ENCODE measurements at places on chromosomes 16 and 17.

- DNase-seq = no peak
Observed at GRCh38 chr17:42276609-42277341, 584 bp upstream of the STAT5B start.

DNA sequence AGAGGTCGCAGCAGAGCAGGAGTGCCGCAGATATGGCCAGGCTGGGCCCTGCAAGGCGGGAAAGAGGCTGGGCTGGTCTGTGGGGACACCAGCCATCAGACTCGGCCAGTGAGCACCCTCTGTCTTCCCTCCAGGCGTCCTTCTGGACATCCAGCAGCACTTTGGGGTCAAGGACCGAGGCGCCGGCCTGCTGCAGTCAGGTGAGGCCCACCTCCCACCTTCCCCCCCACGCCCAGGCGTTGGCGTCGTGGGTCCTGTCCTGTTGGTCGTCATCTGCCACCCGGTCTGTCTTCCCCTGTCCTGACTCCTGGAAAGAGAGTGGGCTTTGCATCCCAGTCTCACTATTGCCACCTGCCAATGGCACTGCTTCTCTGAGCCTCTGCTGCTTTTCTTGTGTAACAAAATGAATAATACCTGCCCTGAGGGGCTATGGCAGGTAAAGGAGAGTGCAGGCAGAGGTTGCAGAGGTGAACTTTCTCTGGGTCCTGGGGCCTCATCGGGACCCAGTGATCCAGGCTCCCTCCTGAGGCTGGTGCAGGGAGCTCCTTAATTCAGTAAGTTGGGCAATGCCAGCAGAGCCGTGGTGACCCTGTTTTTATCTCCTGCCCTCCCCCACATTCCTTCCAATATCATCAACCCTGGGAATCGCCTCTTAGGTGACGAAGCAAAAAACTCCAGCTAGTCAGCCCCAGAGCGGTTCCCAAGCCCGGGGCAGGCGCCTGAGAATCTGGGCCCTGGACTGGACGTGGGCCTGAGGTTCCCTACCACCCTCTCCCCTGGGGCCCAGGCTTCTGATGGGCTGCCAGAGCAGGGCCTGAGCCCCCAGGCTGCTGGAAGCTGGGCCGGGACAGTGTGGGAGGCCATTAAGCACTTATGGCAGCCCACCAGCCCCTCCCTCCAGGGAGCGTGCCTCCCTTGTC, 14.7 kb downstream of the SPNS2 start:
- DNase-seq = no peak

DNA sequence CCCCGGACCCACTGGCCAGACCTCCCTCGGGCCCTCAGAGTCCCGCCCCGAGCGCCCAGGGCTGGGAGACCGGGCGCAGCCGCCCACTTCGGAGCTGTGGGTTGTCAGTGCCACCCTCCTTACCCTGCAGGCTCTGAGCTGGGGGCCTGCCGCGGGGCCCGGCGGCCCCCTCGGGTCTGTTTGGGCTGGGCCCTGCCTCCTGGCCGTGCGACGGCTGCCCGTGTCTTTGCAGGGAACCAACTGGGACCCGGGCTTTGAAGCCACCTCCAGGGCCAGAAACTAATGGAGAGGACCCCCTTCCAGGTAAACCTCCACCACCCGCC, 443 bp downstream of the TEDC2 start:
- no peak for DNase-seq

- no peak for DNase-seq
Observed at GRCh38 chr17:27991462-27991993, 50.9 kb upstream of the NLK start.

DNA sequence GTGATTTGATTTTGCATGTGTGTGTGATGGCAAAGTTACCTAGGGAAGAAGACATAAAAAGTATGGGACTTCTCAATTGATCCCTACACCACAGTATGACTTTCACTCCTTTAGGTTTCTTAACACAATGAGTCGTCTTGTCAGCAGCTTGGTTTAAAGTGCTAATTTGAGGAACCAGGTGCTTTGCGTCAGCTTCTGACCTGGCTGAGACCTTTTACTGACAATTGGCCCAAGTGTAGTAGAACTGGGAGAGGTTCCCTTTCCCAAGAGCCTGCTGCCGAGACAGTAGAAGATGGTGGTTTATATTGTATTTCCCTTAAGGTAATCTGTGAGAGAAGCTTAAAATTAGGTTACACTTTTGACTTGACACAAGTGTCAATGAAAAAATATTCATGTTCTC, 54.9 kb downstream of the LDHD start:
- no peak for DNase-seq

- no peak for DNase-seq
Observed at GRCh38 chr16:87226926-87227295, 90.3 kb downstream of the C16orf95 start.

GRCh38 chr17:7858522-7858810, 663 bp downstream of the CYB5D1 start:
- no peak for DNase-seq

- no peak for DNase-seq
Observed at GRCh38 chr17:6998855-6999508, 3.1 kb downstream of the ALOX12 start.

DNA sequence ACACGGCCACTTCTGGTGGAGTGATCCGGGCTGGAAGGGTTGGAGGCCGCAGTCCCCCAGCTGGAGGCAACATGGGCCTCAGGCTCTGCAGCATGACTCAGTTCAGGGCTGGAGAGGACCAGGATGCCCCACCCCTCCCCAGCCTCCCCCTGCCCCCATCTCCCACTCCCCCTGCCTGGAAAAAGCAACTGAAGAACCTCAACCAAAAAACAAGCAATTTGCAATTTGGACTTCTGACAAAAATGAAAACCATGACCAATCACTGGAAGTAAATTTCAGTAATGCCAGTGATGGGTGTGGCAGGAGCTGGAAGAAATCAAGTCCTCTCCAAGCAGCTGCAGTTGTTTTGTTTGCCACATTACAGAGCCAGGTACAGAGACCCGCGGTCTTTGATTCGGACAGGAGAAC, 6.6 kb upstream of the MIF4GD start:
- no peak for DNase-seq

DNA sequence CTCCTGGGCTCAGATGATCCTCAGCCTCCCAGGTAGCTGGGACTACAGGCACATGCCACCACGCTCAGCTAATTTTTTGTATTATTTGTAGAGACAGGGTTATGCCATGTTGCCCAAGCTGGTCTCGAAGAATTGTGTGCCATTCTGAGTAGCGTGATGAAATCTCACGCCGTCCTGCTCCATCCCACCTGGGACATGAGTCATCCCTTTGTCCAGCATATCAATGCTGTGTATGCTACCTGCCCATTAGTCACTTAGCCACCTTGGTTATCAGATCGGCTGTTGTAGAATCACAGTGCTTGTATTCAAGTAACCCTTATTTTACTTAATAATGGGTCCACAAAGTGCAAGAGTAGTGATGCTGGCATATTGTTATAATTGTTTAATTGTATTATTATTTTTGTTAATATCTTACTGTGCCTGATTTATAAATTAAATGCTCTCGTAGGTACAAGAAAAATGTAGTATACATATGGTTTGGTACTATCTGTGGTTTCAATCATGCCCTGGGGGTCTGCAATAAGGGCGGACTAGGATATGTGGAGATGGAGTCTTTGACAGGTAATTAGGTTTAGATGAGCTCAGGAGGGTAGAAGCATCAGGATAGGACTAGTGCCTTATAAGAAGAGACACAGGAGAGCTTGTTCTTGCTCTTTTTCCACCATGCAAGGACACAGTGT, 26.6 kb upstream of the SLC13A2 start:
- DNase-seq = no peak

GRCh38 chr17:66344473-66344872, 42.1 kb downstream of the PRKCA start:
- no peak for DNase-seq

- no peak for DNase-seq
Observed at GRCh38 chr16:75293173-75293572, 41.7 kb upstream of the BCAR1 start.

GRCh38 chr16:3348547-3349167, 7.0 kb upstream of the OR2C1 start:
- peak; percentile 81 for DNase-seq

- no peak for DNase-seq
Observed at GRCh38 chr16:23156946-23157460, 7.8 kb upstream of the USP31 start.

DNA sequence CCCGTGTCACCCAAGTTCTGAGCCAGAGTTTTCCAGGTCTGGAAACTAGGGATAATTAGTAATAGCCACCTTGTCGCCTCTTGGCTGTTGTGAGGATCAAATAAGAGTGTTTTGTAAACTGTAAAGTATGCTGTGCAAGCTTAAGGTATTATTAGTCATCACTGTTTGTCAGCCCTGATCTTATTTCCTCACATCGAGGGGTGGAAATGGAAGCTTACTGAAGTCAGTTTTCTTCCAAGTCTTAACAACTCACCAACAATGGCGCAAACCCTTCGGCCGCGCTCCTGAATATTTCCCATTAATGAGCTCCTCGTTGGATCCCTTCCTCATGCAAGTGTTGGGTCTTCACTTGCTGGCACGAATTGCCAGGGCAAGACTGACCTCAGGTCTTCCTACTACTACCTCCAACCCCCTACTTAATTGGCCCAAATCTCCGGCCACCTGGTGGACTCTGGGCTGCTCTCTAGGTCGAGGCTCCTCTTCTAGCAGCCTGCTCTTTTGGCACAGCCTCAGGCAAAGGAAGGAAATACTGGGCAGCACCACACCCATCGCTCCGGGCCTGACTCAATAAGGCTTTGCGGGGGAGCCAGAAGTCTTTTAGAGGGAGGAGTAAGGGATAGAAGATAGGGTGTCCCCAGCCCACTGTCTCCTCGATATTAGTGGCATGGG, 885 bp upstream of the SLC35B1 start:
- DNase-seq = no peak

DNA sequence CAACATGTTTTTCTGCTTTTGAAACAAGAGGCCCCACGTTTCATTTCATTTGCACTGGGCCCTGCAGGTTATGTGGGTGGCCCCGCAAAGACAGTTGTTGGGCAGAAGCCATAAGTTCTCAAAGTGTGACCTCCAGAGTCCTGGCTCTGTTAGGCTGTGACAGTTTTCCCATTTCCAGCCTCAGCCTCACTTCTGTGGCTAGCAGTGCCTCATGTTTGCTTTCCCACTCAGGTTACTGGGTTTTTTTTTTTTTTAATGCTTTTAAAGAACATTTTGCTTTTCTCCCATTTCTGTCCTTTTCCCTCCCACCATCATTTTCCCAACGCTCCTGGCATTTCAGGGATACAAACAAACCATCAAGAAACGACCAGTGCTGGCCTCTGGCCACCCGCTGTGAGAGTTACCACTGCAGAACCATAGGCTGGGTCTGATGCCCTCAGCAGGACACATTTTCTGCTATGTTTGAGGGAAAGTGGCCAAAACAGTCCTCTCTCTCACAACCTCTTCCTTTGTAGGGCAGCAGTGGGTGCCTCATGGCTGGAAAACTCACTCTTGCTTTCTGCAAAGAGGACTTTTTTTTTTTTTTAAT, 159.0 kb upstream of the MPHOSPH6 start:
- DNase-seq = no peak

DNA sequence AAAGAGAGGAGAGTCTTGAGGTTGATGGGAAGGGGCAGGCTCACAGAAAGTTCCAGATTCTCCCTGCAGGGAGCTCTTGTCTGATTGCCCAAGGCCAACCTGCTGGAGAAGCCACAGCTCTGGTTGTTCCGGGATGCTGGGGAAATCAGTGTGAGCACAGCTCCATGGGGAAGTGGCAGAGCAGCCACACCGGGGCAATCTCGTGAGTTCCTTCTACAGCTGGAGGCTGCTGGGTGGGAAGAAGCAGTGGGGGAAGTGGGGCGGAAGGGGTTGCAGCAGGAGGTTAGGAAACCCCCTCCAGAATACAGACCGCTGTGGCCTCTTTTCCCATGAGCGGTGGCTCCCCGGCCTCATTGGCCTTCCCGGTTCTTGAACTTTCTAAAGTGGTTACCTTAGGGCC, 34.0 kb downstream of the KIAA0513 start:
- no peak for DNase-seq

GRCh38 chr17:64020056-64020766, at the start of gene ICAM2:
Gene ICAM2 (minus strand): TSS chr17:64020633. CDS start chr17:64006691, 13,942 bp downstream.
- DNase-seq = no peak

GRCh38 chr16:71515026-71515425, 11.2 kb upstream of the CHST4 start:
- no peak for DNase-seq

DNA sequence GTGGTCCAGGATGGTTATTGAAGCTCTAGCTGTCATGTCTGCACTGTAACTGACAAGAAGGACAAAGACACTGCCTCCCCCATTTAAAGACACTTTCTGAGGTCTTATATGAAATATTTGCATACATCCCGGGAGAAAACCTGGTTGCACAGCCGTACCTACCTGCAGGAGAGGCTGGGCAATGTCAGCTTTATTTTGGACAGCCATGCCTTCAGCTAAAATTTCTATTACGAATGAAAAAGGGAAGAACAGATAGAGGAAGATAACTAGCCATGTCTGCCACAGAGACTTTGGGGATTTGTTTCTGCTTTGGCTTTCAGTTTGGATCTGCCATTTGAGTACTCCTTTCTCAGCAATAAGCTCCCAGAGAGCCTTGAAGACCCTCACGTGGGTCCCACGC, 19.0 kb downstream of the SLC7A6 start:
- no peak for DNase-seq

GRCh38 chr16:50600582-50601283, 52.5 kb downstream of the NKD1 start:
- DNase-seq = no peak

DNA sequence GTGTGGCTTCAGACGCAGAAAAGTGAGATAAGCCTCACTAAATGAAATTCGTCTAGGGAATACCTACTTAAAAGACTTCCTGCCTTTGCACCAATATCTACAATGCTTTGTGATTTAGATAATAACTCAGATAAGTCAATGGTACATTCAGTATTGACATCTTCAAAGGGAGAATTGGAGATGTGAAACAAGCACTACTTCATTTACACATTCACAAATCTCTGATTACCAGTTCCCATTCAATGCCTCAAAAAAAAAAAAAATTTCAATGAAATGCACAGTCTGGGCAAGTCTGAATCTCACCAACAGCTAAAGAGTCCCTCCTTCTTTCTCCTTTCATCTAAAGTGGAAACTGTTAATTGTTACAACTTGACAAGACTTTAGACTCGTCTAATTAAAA, 3.7 kb downstream of the PHF12 start:
- no peak for DNase-seq

- no peak for DNase-seq
Observed at GRCh38 chr16:86723689-86724088, 145.3 kb downstream of the FOXL1 start.

DNA sequence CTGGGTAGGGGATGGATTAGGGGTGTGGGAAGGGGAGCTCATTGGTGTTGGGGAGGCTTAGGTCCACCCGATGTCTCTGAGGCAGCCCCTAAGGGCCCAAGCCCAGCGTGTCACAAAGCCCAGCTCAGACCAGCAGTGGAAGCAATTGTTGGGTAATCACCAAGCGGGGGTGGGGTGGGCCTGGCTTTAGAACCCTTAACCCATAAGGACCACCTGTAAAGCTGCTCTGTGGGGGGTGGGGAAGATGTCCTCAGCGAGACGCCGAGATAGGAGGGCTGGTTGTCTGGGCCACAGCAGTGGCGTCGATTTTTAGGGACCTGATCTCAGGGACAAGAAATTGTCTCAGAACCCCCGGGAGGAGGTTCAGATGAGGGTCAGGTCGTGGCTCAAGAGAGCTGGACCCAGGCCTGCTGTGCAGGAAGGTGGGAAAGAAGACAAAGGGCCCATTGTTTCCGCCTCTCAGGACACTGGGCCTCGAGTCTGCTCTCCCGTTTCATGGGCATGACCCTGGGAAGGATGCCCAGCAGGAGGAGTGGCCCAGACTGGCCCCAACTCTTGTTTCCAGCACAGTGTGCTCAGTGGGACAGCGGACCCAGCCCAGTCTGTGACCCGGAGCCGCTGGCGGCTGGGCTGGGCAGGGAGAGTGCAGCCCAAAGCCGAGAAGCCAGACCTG, 15.9 kb downstream of the ST6GALNAC2 start:
- no peak for DNase-seq
